ENCODE measurements at places on chromosomes 6 and 20. TPM values are rescaled to one million over a fixed set of nuclear protein-coding genes. Genes with fewer than 3 reads are reported as not detected.
A peak's percentile ranks its signal among the peaks of the same experiment; 100 is the strongest.

Gene TSHZ2
- 78.8 TPM for total RNA-seq

Gene CYP39A1
- not detected for total RNA-seq

DNA sequence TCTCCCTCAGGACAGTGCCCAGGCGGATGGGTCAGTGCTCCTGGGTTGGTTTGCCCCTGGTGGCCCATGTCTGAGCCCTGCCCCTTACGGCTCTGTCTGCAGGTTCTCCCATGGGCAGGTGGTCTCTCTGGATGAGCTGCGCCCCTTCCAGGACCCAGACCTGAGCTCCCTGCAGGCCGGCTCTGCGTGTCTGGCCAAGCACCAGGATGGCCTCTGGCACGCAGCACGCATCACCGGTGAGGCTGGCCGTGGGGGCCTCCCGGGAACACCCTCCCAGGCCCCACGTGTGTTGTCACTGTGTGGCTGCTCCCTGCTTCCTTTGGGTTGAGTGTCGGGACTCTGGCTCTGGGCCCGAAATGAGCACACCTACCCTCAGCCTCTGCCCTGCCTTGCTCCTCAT, 3.3 kb upstream of the LIME1 start:
- DNase-seq, result no peak
- peaks cover 51% of the 10 kb centered on the region for H3K4me1 ChIP-seq
- no peaks in the 10 kb centered on the region for H3K27me3 ChIP-seq
- no peak overlapping the region for H3K4me3 ChIP-seq
- no peaks in the 10 kb centered on the region for H3K36me3 ChIP-seq

DNA sequence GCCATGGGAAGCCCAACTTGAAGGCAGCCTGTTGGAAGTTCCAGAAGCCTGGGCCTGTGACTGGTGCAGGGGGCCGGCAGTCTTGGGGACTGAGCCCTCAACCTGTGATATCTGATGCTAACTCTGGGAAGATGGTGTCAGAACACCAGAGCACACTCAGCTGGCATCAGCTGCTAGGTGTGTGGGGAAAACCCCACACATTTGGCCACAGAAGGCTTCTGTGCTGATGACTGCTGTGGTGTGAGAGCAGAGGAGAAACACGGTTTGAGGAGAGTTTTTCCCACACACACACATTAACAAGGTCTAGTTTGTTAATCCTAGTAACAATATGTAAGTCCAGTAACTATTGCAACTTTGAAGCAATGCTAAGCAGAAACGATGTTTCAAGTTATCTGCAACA, 78.0 kb downstream of the PSMB1 start:
- no peaks in the 10 kb centered on the region for H3K4me1 ChIP-seq
- DNase-seq, result no peak
- H3K27me3 ChIP-seq, result no peaks in the 10 kb centered on the region
- no peak overlapping the region for H3K4me3 ChIP-seq
- H3K27ac ChIP-seq, result no peak overlapping the region
- H3K36me3 ChIP-seq, result no peaks in the 10 kb centered on the region

GRCh38 chr6:121539439-121539838, 104.0 kb downstream of the GJA1 start:
- H3K27me3 ChIP-seq, result no peaks in the 10 kb centered on the region
- DNase-seq, result no peak
- H3K4me1 ChIP-seq, result no peaks in the 10 kb centered on the region
- H3K36me3 ChIP-seq, result no peaks in the 10 kb centered on the region

Gene AURKA
- total RNA-seq, result 44.1 TPM

DNA sequence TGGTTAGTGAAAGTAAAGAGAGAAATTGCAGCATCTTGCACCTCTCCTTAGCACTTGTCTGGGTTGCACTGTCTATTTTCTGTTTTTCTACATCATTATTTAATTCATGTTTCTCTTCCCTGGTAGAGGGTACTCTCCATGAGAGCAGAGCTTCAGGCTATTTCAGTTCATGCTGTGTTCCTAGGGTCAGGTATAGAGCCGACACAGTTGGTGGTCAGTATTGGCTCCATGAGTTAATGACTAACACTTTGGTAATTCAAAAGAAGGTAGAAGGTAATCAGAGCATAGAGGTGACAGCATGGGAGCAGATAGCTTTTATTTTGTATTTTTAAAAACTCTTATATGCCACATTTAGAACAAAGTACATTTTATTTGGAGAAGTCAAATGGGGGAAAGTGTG, 42.7 kb downstream of the RIMS1 start:
- no peak for DNase-seq
- H3K27me3 ChIP-seq, result no peaks in the 10 kb centered on the region
- no peaks in the 10 kb centered on the region for H3K36me3 ChIP-seq
- H3K4me1 ChIP-seq, result no peaks in the 10 kb centered on the region
- no peak overlapping the region for H3K27ac ChIP-seq

DNA sequence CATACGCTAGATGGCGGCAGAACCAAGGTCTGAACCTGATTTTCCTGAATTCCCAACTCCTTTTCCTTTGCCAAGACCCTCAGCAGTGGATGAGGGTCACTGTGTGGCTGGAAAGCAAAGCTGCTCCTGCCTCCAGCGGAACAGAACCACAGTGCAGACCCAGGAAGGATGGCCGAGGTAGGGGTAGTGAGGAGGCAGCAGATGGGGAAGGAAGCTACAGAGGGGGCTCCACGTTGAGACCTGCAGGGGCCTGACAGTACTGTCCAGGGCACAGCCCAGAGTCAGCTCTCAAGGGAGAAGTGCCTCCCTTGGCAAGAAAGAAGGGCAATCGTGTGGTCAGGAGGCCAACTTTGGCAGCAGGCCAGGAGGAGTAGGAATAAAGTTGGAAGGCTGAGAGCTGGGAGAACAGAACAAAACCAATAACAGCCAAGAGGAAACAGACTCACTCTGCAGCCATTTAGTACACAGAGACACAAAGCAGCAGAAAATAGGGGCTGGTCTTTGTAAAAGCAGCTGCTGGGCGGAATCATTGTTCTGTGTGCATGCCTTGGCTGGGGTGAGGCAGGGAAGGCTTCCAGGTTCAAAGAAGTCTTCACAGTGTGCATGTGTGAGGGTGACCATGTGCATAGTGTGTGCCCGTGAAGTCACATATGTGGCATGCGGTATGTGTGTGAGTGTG, 3.1 kb downstream of the GABRR2 start:
- no peak overlapping the region for H3K27ac ChIP-seq
- H3K27me3 ChIP-seq, result no peaks in the 10 kb centered on the region
- no peaks in the 10 kb centered on the region for H3K4me1 ChIP-seq
- no peaks in the 10 kb centered on the region for H3K36me3 ChIP-seq
- no peak for DNase-seq

GRCh38 chr20:49450281-49450721, 32.2 kb downstream of the KCNB1 start:
- H3K4me1 ChIP-seq, result no peaks in the 10 kb centered on the region
- no peak overlapping the region for H3K27ac ChIP-seq
- no peaks in the 10 kb centered on the region for H3K36me3 ChIP-seq
- H3K27me3 ChIP-seq, result no peaks in the 10 kb centered on the region
- no peak for DNase-seq
- H3K4me3 ChIP-seq, result no peak overlapping the region

Gene SIM1
- total RNA-seq, result not detected

- DNase-seq, result no peak
- H3K27me3 ChIP-seq, result no peaks in the 10 kb centered on the region
- peak overlapping the region; percentile 85 for H3K27ac ChIP-seq
- H3K4me3 ChIP-seq, result no peak overlapping the region
- H3K36me3 ChIP-seq, result no peaks in the 10 kb centered on the region
Observed at GRCh38 chr20:32965581-32966373, 38.5 kb downstream of the SUN5 start.

GRCh38 chr20:9112541-9113515, 43.9 kb downstream of the PLCB4 start:
- H3K4me3 ChIP-seq, result no peak overlapping the region
- H3K4me1 ChIP-seq, result no peaks in the 10 kb centered on the region
- no peak for DNase-seq
- H3K36me3 ChIP-seq, result no peaks in the 10 kb centered on the region

DNA sequence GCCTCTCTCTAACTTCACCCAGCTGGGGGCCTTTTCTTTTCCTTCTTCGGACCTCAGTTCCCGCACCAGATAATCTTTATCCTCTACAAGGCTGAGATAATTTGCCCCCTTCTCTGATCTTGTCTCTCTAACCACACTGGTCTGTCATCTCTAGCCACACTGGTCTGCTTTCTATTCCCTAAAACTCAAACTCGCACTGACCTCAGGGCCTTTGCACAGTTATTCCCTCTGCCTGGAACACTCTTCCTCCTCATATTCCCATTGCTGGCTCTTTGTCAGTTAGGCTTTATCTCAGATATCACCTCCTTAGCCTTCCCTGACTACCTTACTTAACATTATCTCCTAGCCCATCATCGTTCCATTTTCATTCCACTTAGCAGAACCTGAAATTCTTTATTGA, 7.6 kb downstream of the RIMS4 start:
- H3K27me3 ChIP-seq, result no peaks in the 10 kb centered on the region
- no peak overlapping the region for H3K4me3 ChIP-seq
- DNase-seq, result no peak
- no peaks in the 10 kb centered on the region for H3K36me3 ChIP-seq
- H3K27ac ChIP-seq, result no peak overlapping the region

DNA sequence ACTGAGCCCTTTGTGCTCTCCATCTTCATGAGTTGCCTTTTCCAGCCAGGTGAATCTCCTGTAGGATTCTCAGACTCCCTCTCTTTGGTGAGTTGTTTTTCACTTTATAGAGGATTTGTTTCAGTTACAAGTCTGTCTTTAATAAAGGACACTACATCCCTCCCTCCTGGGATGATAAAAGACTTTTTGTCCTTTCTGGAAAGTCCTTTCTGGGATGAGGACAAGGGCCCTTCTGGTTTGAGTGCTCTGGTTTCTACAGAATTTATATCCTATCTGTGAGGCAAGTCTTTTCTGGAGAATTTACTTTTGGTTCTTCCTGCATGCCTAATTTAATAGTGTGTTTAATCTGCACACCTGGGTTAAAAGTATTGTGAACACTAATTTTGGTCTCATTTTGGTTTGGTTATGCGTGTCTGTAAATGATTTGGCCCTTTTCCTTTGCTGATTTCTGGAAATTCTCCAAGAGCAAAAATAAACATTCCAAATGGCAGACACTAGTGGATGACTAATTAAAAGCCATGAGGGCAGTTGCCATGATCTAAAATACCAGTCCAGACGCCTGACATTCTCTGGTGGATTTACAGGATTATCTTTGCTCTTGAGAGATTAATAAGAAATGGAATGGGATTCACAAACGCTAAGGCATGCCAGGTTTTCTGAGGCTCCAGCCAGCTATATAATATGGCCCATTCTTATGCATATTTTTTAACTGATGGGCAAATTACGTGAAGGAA, 44.8 kb downstream of the TCP11 start:
- no peak overlapping the region for H3K4me3 ChIP-seq
- H3K36me3 ChIP-seq, result no peaks in the 10 kb centered on the region
- DNase-seq, result no peak
- H3K27ac ChIP-seq, result no peak overlapping the region
- H3K27me3 ChIP-seq, result no peaks in the 10 kb centered on the region

- no peaks in the 10 kb centered on the region for H3K27me3 ChIP-seq
- H3K4me1 ChIP-seq, result peaks cover 25% of the 10 kb centered on the region
- peak; percentile 21 for DNase-seq
- no peak overlapping the region for H3K4me3 ChIP-seq
- H3K36me3 ChIP-seq, result no peaks in the 10 kb centered on the region
Observed at GRCh38 chr20:45998761-45999160, 9.9 kb upstream of the MMP9 start.

Gene TFAP2D
- not detected for total RNA-seq

DNA sequence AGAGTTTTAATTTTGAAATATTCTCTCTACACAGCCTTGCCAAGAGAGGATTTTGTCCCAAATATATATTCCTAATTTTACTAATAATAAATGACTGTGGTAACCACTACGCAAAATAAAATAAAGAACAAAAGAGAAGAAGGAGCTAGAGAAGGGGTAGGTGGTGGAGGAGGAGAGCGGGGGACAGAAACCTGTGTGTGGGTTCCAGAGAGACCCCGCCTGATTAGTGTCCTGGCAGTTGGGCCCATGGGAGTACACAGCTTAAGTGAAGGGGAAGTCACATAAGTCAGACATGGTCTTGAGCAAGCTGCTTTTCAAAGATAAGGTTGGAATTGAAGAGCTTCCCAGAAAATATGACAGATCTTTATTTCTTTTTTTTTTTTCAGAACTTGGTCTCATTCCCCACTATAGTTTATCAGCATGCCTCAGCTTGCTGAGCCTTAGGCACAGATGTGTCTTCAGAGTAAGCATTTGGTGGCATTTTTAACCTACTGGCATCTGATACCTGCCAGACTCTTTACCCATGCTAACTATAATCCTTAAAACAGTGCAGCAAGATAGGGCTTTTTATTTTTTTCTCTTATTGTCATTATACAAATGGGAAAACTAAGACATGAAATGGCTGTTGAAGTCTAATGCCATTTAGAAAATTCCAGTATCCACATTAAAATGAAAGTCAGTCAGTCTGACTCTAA, 9.6 kb upstream of the RHAG start:
- H3K27ac ChIP-seq, result no peak overlapping the region
- no peak for DNase-seq
- no peaks in the 10 kb centered on the region for H3K27me3 ChIP-seq
- H3K4me1 ChIP-seq, result no peaks in the 10 kb centered on the region

Gene CRISP2
- total RNA-seq, result not detected

Gene PTGIS
- total RNA-seq, result not detected

DNA sequence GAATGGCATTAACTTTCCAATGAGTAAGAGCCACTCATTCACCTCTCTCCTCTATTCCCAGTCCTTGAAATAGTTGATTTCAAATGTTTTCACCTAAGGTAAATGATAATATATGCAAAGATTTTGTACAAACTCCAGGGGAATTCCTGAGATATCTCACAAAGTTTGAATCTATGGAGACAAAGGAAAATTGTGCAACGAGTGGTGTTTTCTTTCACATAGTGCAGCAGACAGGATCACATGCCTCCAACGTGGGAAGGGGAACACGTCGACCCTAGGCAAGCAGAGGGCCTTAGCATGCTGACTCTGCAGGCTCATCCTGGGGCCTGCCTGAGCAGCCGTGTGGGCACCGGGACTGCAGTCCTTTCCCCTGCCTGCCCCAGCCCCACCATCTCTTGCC, 195.6 kb upstream of the THBS2 start:
- no peak overlapping the region for H3K4me3 ChIP-seq
- H3K27ac ChIP-seq, result no peak overlapping the region
- no peaks in the 10 kb centered on the region for H3K27me3 ChIP-seq
- H3K4me1 ChIP-seq, result no peaks in the 10 kb centered on the region
- H3K36me3 ChIP-seq, result no peaks in the 10 kb centered on the region

DNA sequence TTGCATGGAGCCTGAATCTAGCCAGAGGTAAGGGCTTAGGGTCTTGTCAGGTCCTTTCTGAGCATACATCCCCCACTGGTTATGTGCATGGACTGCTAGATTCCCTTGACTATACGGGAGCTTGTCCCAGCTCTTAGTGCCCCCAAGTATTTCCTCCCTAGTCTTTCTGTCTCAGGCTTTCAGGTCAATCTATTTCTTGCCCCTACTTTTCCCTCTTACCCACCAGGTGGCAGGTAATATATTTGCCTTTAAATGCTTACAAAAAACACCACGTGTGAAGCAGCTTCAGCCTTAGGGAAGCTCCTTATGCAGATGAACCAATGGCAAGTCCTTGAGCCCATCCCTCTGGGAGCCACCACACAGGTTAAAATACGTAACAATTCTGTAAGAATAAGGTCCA, 454.2 kb downstream of the GRIK2 start:
- H3K27ac ChIP-seq, result no peak overlapping the region
- no peaks in the 10 kb centered on the region for H3K36me3 ChIP-seq
- H3K27me3 ChIP-seq, result no peaks in the 10 kb centered on the region

Gene NFATC2
- 54.3 TPM for total RNA-seq

- H3K27ac ChIP-seq, result no peak overlapping the region
- H3K36me3 ChIP-seq, result no peaks in the 10 kb centered on the region
- no peak for DNase-seq
- H3K27me3 ChIP-seq, result no peaks in the 10 kb centered on the region
- H3K4me3 ChIP-seq, result no peak overlapping the region
Observed at GRCh38 chr6:121668259-121668658, 232.8 kb downstream of the GJA1 start.
